ENCODE measurements at places on chromosomes 12 and 14.

DNA sequence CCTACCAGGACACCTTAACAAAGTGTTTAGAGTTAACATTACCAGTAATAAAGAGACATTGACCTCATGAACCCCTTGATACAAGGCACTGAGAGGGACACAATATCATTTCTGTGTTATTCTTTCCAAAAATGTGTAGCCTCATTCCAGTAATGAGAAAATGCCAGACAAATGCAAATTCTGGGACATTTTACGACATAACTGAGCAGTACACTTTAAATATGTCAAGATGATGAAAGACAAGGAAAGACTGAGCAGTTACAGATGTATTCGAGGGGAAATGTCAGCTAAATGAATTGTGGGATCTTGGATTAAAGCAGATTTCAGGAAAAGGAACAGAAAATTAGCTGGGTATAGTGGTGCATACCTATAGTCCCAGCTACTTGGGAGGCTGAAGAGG is 255.6 kb downstream of the ERC1 start:
- DNase-seq = no peak

- DNase-seq = no peak
These were observed 297.7 kb downstream of the SYT1 start for GRCh38 chr12:79162147-79162772.

DNA sequence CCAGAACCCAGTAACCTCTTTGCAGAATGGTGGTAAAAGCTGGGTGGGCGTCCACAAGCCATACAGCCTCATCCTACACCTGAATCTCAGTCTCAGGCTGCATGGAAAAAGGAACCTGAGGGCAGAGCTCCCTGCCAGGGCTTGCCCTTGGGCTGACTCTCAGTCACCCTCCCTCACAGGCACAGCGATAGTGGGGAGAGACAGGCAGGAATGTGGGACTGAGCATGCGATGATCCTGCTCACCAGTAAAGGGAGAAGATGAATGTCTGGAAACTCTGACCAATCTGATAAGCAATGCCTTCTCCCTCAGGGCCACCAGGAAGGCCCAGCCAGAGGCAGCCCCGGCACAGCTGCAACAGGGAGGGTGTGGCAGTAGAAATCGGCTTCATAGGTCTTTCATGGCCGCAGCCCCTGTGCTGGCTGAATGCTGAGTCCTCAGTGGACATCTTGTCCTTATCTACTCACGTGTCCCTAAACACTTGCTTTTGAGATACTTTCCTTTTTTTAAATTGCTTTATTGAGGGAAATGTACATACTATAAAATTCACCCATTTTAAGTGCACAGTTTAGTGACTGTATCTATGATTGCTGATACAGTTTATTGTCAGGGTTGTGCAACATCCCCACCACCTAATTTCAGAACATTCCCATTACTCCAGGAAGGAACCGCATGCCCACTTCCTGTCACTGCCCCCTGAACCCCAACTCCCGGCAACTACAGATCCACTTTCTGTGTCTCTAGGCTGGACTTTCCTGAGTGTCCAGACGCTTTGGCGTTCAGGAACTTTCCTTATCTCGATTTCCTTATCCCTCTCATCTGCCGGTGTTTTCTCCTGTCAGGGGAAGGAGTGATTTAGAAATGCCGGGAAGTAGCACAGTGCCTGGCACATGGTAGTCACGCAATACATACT is 258.1 kb downstream of the PCNX1 start:
- DNase-seq = no peak

DNA sequence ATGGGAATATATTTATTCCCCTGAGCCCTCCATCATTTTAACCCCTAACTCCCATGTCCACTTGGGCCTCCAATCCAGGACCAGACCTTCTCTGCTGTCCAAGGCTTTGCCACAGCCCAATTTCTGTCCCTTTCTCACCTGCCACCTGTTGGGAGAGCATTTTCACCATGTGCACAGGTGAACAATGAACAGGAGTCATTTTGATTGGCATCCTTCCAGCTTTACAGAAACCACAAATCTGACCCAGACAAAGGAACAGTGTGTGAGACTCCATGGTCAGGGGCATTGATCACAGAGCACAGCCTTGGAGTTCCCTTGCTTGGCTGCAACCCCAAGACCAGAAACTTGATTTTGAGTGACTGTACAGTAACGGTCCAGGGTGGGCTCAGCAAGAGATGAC is 91.9 kb downstream of the CRACR2A start:
- DNase-seq = no peak

GRCh38 chr12:72264548-72265175 is 7.5 kb upstream of the TRHDE start:
- DNase-seq = no peak

- no peak for DNase-seq
These were observed 945 bp upstream of the HIP1R start for GRCh38 chr12:122834104-122834920.

GRCh38 chr12:77239617-77240016 is 174.2 kb upstream of the E2F7 start:
- no peak for DNase-seq

GRCh38 chr14:100007254-100007653 is 58.0 kb upstream of the EVL start:
- DNase-seq = no peak

GRCh38 chr12:92096346-92097136 is 49.1 kb downstream of the BTG1 start:
- no peak for DNase-seq

DNA sequence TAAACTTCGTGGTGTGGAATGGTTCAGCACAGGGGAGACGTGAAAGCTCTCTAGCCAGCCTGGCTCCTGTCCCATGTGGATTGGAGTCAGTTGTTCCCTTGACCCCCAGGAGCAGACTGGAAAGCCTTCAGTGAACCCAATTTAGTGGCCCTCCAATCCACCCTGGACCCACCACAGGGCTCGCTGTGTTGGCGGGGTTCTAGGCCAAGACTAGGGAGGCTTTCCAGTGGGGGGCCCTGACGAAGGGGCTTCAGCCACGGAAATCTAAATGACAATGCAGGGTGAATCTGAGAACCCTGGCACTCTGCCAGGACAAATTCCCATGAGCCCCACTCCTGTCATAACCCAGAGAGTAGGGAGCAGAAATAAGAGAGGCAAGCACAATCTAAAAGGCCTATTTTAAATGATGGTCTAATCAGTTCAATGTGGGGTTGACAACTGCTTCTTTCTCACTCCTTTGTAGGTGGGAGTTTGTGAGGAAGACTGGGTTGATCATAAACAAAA is 110.8 kb downstream of the SLC35F4 start:
- no peak for DNase-seq

GRCh38 chr14:95196826-95197545 is 39.7 kb upstream of the DICER1 start:
- no peak for DNase-seq

- DNase-seq = peak; percentile 98
These were observed 228.6 kb downstream of the DPF3 start for GRCh38 chr14:72665259-72665658.

DNA sequence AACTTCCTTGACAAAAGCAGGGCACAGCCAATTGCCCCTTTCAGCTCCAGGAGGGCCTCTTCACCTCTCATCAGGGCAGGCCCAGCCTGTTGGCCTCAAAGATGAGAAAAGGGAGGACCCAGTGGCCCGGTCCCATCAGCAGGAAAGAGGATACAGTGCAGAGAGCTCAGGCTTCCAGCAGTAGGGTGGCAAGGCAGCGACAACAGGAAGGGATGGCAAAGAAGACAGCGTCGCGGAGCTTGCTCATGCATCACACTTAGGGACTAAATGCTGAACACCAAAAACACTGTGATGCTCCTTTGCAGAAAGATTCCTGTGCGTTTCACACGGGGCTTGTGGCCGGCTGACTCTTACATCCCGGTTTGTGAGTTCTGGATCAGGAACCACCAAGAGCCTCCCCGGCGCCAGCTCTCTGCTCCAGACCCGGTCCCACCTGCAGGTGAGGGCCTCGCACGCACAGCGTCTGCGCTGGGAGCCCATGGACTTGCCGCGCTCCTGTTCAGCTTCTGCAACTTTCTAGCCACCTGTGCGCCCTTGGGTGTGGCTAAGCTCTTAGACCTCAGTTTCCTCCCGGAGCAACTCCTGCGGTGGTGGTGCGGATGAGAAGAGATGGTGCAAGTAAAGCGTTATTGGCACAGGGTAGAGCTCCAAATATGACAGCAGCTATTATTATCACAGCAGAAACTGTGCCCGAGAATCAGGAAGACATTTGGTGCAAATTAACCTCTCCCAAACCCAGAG is 15.3 kb upstream of the BCL7A start:
- DNase-seq = no peak

- no peak for DNase-seq
These were observed 63.8 kb downstream of the FAR2 start for GRCh38 chr12:29212682-29213403.

DNA sequence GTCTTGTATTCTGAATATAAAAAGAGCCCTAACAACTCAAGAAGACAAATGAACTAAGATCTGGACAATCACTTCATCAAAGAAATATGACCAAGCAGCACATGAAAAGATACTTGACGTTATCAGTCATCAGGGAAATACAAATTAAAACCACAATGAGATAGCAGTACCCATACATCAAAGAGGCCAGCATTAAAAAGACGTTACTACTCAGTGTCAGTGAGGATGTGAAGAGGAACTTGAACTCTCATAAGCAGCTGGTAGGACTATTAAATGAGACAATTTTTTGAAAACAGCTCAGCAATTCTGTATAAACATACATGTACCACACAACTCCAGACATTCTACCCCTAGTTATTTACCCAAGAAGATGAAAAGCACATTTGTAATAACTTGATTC is 55.9 kb downstream of the FERMT2 start:
- no peak for DNase-seq

DNA sequence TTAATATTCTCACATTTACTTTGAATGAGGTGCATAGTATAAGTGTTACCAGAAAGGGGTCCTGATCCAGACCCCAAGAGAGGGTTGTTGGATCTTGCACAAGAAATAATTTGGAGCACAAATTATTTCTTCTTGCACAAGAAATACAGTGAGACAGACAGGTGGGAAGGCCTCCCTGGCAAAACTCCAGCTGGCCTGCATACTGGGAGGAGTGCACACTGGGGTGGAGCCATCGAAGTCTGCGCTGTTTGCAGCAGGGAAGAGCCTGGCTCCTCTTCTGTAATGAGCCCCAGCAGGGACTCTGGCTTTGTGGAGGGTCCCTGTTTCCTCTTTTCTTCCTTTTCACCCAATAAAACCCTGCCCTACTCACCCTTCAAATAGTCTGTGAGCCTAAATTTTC is 141.6 kb downstream of the GLT1D1 start:
- DNase-seq = no peak

DNA sequence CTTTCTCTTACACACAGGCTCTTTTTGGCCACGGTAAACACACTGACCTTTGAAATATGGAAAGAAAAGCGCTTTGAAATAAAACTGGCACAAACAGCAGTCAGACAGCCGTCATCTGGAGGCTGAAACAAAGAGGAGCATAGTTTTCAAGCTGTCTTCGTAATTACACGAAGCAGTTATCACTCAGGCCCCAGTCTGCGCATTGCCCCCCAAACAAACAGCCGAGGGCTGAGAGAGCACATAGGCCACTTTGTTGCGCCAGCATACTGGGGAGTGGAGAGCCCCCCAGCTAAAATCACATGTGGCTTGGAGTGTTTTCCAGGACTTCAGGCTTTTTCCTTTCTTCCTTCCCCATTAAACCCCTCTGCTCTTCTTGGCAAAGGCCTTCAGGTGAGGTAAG is 142.9 kb upstream of the BTG1 start:
- no peak for DNase-seq

- no peak for DNase-seq
These were observed 636.4 kb downstream of the SLC6A15 start for GRCh38 chr12:84276215-84276614.

- no peak for DNase-seq
These were observed 47.1 kb downstream of the GALNT9 start for GRCh38 chr12:132282031-132282949.

DNA sequence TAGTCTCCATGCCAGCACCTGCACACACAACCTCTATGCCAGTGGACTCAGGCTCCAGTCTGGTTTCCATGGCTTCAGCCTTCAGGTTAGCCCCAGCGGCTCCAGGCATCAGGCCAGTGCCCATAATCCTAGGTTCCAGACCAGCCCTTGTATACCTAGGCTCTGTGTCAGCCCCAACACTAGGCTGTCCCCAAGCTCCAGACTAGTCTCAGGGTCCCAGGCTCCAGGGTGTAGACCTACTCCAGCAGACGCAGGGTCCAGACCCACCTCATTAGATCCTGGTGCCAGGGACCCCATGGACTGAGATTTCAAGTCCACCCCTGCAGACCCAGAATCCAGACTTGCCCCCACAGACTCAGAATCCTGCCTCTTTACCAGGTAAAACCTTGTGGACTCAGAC is 275.9 kb downstream of the SLC16A7 start:
- no peak for DNase-seq

GRCh38 chr14:96617635-96618034 is 115.5 kb downstream of the PAPOLA start:
- no peak for DNase-seq

GRCh38 chr12:108667349-108667748 is 33.7 kb upstream of the SELPLG start:
- no peak for DNase-seq

DNA sequence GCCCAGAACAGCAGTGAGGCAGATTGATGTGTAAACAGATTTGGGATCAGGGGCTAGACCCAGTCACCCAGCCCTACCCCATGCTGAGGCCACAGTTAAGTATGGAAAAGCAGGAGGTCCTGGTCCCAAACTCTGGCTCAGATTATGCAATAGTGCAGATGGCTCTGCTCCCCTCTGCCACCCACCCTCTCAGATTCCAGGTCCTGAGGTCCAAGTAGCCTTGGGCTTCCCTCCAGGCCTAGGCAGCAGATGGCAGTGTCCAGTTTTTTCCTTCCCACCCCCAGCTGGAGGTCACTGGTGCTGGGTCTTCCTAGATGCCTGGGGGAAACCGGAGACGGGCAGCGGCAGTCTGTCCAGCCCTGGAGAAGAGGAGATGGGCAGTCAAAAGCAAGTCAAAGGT is 2.8 kb upstream of the DHH start:
- DNase-seq = no peak

DNA sequence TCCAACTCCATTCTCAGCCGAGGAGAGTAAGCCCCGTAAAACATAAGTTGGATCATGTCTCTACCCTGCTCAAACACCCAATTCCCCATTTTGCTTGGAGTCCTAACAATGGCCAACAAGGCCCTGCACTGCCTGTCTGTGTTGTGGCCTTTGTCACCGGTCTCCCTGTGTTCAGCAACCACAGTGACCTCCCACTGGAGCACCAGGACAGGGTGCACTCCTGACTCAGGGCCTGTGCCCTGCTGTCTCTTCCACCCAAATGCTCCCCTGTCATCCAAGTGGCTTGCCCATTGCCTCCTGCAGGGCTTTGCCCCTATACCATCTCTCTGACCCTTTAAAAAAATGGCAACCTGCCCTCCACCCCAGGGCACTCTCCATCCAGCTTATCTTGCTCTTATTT is 4.4 kb upstream of the KRT85 start:
- DNase-seq = no peak

- DNase-seq = no peak
These were observed 466.1 kb downstream of the FOXG1 start for GRCh38 chr14:29232711-29233110.

DNA sequence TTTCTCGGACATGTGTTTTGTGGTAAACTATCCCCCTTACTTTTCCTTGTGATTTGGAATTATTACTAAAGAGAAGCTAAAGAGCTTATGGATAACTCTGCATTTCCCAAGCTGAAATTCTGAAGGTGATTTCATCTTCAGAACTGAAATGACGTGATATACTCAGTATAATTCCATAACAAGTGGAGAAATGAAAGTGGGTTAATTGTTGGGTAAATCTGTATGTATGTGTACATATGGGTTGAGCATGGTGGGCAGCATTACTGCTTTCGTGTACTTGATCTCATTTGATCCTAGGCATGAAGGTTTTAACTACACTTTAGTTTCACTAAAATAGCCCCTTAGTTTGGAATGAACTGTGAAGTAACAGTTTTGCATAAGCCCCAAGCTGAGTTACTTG is 4.1 kb downstream of the YY1 start:
- no peak for DNase-seq

Measured in non-pigmented ciliary epithelial cell (primary cell).